Epithelial cell of proximal tubule (primary cell): ENCODE measurements at places on chromosomes 3 and 15.

DNA sequence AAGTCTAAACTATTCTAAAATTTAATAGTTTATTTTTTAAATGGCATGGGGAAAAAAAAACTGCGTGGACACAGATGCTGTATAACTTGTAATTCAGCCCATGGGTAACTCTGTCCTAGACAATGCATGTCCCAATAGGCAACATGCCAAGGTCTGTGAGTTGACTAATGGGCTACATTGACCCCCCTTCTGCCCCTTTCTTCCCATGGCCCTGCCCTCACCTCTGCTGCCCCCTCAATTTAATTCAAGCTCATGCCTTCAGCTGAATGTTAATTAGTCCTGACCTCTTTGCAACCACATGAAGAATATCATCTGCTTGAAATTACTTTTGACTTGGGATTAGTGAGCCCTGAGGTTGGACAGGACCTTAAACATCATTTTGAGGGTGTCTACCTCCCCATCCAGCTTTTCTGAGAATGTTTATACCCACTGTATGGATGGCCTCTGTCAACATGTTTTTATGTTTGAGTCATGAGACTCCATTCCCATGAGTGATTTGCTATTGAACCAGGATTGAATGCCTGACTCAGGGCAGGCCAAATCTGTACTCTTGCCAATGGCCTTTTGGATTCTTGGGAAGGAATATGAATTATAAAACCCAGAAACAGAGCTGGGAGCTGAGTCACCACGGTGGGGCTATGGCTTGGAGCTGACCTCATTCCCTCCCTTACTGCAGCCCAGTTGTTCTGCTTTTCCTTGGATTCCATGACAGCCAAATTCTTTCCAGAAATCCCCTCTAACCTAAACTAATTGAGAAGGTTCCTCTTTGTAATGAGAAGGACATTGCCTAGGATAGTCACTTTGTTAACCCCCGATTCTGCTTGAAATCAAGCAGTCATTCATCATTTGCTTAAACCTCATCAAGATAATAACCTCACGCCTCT, 33.5 kb upstream of the PDE8A start:
- DNase-seq = peak; percentile 35

DNA sequence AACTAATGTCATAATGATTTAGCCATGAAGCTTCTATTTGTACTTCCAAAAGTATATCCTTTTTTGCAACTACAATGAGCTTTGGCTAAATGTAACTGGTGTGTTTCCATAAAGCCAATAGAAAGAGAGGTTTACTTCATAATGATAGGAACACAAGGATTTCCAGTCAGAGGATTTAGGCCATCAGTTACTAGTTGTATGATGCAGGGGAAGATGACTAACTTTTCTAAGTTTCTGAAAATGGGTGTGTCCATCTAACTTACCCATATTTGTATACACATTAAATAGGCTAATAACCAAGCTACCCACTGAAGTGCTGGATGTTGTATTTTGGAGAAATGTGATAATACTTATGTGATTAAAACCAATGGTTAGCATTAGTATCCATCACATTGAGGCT, 55.7 kb downstream of the SLC4A7 start:
- DNase-seq = no peak

DNA sequence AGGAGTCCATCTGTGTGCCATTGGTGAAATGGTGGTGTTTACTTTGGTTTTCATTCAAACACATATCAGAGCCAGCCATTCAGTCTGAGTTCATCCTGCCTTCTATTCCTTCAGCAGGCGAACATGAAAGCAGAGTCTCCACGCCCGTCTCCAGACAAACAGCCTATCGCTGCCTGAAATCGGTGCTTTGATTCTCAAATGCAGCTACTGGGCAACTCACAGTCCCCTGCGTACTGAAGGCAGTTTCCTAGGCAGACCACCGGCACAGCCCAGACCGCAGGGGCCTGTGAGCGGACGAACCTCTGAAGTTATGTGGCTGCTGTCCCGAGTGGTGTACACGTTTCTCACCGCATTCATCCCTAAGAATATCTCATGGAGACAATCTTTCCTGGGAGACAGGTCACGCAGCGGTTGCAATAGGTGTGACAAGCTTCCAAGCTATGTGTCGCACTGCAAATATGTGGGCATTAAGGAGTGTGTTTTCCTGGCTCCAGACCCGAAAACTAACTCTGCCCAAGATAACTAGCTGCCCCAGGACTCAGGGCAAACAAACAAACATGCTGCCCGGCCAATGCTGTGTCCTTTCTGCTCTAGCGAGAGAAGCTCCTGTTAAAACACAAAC, 16.9 kb upstream of the RYR3 start:
- DNase-seq = no peak

DNA sequence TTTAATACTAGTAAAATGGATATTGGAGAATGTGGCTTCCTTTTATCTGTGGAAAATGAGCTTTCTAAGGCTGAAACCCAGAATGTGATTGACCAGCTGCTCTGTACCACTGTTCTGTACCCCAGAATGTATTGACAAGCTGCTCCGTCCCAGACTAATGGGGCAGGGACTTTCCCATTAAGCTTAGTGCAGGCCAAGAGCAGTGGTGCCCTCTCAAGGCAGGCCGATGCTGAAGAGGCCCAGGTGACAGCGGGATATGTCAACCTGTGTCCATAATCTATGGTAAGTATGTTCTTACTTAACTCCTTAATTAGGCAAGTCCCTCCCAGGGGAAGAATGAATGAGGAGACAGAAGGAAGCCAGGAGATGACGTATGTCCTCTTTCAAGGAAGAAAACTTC, 31.1 kb downstream of the SGO1 start:
- no peak for DNase-seq

GRCh38 chr3:42463093-42463492, 39.4 kb upstream of the VIPR1 start:
- no peak for DNase-seq

- DNase-seq = no peak
Observed at GRCh38 chr3:36484386-36484785, 104.1 kb downstream of the STAC start.

GRCh38 chr3:42014921-42015533, 53.1 kb upstream of the ULK4 start:
- no peak for DNase-seq

- DNase-seq = peak; percentile 92
Observed at GRCh38 chr15:99442252-99442897, 123.4 kb upstream of the MEF2A start.

DNA sequence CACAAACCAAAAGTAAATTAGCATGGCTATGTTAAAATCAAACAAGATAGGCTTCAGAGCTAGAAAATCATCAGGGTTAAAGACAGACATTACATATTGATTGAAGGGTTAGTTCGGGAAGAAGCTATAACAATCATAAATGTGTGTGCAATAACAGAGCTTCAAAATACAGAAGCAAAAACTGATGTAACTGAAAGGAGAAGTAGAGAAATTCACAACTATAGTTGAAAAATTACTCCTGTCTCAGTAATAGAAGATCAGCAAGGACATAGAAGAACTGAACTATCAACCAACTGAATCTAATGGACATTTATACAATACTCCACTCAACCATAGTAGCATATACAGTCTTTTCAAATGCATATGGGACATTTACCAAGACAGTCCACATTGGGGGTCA, 59.4 kb downstream of the MCTP2 start:
- no peak for DNase-seq

- no peak for DNase-seq
Observed at GRCh38 chr15:94639701-94640100, 408.3 kb downstream of the MCTP2 start.

GRCh38 chr3:20375302-20375701, 189.3 kb upstream of the SGO1 start:
- DNase-seq = no peak

DNA sequence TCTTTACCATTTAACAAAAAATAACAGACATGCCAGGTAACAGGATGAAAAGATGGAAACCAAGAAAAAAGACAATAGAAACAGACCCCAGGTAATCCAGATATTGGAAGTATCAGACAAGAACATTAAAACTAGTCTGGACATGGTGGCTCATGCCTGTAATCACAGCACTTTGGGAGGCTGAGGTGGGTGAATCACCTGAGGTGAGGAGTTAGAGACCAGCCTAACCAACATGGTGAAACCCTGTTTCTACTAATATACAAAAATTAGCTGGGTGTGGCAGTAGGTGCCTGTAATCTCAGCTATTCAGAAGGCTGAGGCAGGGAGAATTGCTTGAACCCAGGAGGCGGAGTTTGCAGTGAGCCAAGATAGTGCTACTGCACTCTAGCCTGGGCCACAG, 40.6 kb downstream of the ACAD9 start:
- no peak for DNase-seq

DNA sequence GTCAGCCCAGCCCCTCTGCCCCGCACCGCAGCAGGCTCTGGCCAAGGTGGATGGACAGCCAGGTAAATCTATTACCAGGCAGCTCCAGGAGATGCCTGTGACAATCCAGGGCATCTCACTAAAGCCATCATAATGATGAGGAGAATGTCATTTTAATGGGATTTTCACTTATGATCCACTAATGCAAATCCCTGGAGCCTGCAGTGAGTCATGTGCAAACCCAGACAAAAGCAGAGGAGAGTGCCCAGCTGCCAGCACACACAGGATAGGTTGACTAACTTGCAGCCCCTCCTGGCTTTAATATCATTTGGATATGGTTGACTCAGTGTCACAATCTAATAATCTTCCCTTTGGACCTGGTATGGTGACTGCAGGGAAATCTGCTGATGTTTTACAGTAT, 206.9 kb upstream of the TRIM42 start:
- DNase-seq = no peak

GRCh38 chr15:98070137-98070536, 109.6 kb downstream of the ARRDC4 start:
- DNase-seq = no peak

DNA sequence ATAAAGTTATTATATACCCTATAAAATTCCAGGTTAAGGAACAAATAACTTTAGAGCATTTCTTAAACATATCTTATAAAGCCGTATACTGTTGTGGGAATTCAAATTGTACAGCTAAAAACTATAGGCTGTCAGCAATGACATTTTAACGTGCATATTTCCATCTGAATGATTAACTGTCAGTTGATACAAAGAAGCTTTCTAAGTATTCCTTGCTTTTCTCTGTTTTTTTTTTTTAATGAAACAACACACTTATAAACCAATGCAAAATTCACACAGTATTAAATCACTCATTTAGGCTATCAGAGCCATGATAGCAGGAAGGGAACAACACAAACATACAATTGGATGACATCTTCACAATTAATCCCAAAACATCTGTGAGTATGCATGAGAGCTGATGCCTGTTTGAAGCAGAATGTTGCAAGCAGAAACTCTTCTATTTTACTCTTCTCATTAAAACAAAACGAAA, 61.9 kb downstream of the CTDSPL start:
- DNase-seq = no peak

DNA sequence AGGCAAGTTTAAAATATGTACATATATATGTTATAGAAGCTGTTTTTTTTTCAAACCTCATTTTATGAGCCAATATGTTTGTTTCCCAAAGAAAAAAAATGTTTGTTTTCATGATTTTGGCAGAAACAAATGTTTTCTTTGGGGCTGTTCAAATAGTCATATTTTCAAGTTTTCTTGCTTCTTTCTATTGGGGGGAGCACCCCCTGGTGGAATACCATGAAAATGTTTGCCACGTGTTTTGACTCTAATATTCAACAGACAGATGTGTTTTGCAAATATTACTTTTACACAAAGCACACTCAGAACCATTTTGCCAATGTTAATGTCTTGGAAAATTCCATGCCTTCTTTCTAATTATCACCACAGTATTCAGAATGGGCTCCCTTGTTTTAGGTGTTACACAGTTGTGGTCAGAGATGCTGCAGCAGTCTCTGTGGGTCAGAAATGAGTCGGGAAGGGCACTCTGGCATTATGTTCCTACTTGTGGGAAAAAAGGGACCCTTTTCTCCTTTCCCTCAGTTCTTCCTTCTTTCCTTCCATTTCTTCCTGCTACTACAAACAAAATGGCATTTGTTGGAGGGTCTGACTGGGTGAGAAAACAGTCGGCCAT, 817.0 kb downstream of the TUSC7 start:
- DNase-seq = no peak

DNA sequence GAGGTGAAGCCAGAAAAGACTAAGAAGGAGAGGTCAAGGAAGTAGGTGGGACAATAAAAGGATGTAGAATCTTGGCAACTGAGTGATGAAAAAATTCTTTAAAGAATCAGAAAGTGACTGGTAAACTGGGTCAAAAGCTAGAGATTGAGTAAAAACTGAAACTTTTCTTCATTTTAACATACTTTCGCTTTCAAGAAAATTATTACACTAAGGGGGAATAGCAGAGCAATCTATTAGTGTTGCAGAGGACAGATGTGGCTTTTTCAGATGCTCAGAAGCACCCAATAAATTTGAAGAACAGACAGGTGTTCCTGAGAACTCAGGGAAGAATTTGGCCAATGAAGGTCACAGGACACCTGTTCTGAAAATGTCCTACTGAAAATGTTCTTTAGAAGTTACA, 805.4 kb upstream of the ALCAM start:
- no peak for DNase-seq

DNA sequence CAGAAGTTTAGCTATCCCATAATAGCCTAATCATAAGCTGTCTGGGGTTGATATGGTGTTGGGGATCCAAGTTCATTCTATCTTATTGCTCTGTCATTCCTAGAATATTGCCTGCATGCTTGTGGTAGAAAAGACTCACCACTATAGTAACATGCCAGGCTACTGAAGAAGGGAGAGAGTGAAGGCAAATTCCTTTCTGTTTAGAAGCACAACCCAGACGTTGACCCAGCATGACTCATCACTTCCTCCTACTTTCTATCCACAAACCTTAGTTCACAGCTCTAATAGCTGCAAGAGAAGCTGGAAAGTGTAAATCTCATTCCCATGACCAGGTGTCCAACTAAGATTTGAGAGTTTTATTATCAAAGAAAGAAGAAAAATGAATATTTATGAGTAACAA, 57.8 kb upstream of the NMD3 start:
- peak; percentile 98 for DNase-seq

- no peak for DNase-seq
Observed at GRCh38 chr3:18223974-18224373, 201.2 kb downstream of the SATB1 start.

- no peak for DNase-seq
Observed at GRCh38 chr15:34079904-34080303, 21.8 kb downstream of the EMC7 start.

- peak; percentile 87 for DNase-seq
Observed at GRCh38 chr15:55703873-55704301, 39.1 kb downstream of the PRTG start.

GRCh38 chr3:171875923-171876412, 32.8 kb downstream of the TMEM212 start:
- DNase-seq = no peak
